ENCODE measurements at places on chromosomes 2 and 18.

DNA sequence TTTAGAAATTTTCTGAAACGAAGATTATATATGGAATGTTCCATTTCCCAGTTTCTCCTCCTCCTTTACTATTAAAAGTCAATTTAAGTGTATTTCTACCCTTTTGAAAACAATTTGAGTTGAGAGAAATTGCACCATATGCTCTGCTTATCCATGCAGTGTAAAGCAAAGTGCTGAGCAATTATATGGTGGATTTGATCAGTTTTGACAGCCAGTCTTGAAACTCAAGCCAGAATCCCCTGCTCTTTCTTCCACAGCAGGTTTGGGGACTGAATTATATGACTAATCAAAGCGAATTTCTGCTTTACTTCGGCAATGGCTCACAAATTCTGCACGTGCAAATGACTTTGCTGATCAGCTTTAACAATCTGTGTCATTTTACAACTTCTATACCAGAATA is 1183.6 kb downstream of the LRP1B start:
- no peak for DNase-seq

DNA sequence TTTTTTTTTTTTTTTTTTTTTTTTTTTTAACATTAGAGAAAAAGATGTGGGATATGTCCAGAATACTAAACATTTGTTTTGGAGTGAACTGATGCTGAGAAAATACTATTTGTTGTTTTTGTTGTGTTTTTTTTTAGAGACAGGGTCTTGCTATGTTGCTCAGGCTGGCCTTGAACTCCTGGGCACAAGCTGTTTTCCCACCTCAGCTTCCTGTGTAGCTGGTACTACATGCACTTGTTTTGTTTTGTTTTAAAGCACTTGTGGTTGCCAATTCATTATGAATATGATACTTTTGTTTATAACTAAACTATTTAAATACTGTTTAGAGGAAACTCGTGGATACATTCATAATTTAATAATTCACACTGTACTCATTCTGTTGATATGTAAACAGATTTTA is 33.4 kb upstream of the DYSF start:
- no peak for DNase-seq

- no peak for DNase-seq
These were observed 62.7 kb downstream of the ADD2 start for GRCh38 chr2:70705160-70705850.

DNA sequence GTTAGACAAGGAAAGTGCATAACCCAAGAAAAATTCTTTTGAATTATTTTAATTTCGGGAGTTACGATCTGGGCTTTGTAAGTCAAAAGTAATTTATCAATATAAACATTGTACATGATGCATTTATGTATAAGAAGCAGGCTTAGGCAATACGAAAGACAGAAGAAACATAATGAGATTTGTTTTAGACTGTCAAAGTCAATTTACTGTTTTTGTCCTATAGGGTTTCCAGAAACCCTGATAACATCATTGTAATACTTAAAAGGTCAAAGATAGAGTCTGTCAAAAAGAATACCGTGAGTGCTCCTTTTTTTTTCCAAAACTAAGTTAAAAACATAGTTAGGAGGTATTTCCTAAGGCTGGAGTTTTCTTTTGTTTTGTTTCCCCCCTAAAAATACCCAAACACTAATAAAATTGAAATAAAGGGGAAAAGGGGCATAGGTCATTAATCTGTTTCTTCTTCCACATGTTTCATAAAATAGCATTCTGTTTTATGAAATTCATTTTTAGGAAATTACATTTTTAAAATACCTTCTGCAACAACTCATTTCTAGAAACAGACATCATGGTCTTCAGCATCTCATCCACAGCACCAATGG is 16.1 kb downstream of the C1D start:
- no peak for DNase-seq

- no peak for DNase-seq
These were observed 334.6 kb upstream of the LRATD1 start for GRCh38 chr2:14297906-14298305.
